Esophagus mucosa (tissue), 1 donor: ENCODE measurements at places on chromosomes 5 and 9. TPM values are rescaled to one million over a fixed set of nuclear protein-coding genes. Genes with fewer than 3 reads are reported as not detected.

The CSF1R gene
- 2.7 TPM for total RNA-seq

The FCN2 gene
- 0.16 TPM for total RNA-seq

The SLC25A2 gene
- 0.24 TPM for total RNA-seq

The ARL14EPL gene
- not detected for total RNA-seq

The OMD gene
- 0.40 TPM for total RNA-seq

DNA sequence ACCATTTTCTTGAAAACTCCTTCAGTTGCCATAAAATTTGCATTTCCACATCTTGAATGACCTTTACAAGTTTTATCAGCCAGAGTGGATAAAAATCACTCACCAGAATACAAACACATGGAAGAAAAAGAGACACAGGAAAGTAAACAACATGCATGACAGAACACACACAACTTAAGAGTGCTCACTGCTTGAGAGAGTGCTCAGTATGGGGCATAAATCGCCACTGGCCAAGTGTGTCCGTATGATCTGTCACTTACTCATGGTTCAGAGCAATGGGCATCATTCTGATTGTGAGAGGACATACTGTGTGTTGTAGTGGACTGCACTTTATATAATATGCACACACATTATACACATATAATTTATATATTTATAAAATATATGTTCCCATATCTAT, 155.6 kb upstream of the NTRK2 start:
- no peak for ATAC-seq

GRCh38 chr9:18976221-18976708, 56.7 kb downstream of the SAXO1 start:
- ATAC-seq: no peak

DNA sequence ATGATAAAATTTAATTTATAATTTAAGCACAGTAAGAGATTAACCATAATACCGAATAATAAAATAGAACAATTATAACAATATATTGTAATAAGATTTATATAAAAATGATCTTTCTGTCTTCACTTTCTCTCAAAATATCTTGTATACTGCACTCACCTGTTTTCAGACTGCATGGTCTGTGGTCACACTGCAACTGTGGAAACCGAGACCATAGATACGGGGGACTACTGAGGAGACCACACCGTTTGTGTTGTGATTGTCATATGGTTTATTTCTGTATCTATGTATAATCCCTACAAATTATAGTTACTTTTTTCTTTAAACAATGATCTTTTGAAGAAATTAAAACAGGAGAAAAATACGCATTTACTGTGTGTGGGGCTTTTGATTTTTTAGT, 78.8 kb upstream of the TNFAIP8 start:
- no peak for ATAC-seq

DNA sequence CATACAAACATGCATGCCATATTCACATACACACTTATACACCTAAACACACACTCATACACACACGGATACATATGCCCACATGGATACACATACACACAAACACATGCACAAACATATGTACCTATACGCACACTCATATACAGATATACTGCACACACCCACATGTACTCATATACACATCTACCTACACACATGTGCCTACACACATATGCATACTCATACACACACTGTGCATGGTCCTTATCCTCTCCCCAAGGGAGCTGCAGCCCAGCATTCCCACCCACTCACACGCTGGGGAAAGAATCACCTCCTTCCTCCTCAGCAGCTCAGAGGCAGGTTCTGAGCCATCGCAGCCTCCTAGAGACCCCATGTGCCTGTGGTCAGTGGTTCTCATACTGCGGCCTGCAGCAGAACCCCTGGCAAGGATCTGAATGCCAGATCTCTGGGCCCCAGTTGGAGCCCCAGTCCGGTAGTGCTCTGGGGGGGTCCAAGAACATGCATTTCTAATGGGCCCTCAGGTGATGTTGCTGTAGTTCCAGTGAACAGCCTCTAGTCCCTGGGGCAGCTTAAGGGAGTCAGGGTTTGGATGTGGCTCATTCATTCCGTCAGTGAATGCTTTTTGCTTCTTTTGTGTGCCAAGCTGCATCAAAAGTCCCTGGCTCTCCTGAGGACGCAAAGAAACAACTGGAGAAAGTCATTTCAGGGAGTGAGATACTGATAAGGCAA, 39.0 kb downstream of the SEMA4D start:
- no peak for ATAC-seq

- no peak for ATAC-seq
These were observed 69.6 kb downstream of the ADAMTS16 start for GRCh38 chr5:5209510-5210286.

- peak; percentile 82 for ATAC-seq
These were observed 23.2 kb downstream of the SLC46A2 start for GRCh38 chr9:112867275-112867991.

- no peak for ATAC-seq
These were observed 71.5 kb upstream of the ANXA1 start for GRCh38 chr9:73080110-73080694.

DNA sequence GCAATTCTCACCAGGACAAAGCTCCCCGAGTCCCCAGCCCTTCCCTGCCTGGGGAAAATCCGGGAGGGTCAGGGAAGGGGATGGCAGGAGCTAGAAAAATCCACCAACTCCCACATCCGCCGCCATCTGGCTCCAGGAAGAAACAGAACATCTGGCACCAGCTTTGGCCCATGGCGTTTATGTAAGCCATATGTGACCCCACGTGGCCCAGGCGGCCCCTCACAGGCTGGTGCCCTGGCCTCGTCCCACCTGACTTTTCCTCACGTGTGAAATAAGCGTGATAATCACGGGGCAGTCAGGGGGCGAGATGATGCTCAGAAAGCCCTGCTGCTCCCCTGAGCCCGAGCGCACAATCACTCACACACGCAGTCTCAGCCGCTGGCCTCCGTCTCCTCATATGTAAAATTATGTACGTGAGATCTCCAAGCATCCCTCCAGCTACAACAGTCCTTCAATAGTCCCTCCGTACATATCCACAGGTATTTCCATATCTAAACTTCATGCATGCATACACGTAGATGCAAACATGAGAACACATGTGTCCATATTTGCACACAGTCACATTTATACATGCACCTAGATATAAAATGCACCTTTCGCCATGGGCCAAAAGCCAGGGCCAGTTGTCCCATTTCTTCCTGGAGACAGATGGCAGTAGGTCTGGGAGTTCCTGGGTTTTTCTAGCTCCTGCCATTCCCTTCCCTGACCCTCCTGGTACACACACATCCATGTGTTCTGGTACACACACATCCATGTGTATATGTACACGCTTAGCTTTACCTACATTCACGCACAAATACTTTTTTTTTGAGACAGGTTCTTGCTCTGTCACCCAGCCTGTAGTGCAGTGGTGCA, 28.9 kb downstream of the PLPP7 start:
- ATAC-seq: no peak

DNA sequence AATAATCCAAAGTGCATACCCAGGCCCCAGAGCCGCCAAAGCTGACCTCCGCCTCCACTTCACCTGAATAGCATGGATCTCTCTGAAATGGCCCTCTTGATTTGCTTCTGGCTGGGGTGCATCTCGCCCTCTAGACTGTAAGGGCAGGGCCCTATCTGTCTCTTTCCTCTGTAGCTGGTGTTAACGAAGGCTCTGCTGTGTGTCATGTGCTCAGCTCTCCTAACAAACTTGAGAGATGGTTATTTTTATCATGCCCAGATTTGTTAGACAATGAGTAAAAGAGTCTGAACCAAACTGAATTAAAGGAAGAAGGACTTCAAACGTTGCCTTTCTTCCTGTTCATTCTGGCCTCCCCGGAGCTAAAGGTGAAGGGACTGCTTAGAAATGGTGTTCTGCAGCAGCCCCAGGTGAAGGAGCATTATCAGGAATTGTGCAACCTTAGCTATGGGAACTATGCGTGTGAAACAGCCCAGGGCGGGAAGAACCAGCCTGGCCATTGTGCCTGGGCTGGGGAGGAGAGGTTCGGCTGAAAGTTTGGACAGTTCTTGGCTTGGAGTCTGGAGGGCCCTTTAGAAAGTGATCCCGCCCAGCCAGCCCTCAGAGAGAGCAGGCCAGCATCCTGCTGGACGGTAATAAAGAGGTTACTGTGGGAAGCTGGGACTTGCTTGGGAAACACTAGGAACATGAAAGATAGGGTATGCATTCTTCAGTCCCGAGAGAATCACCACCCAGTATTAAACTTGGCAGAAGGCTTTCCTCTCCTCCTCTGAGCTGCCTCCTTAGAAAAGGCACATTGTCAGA, 73.5 kb downstream of the WWC1 start:
- peak; percentile 66 for ATAC-seq

DNA sequence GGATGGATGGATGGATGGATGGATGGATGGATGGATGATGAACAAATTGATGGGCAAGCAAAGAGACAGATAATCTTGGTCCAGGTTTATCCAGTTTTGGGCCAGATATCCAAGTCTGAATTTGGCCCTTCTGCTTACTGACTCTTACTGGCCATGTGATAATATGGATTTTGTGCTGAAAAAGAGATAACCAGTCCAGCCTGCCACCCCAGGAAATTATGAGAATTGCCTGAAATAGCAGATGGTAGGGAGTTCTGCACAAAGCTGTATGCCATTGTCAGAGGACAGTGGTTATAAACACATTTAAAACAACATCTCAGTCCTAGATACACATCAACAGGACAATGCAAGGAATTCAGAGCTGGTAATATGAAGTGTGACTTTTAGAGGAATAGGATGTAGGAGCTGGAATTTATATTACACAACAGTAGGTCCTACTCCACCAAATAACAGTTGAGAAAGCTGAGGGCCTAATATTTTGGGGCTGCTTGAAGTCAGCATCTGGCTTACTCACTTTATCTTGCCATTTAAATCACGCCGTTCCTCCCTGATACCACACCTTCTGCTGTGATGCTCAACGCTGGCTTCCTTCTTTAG, 9.0 kb upstream of the FAT2 start:
- no peak for ATAC-seq

DNA sequence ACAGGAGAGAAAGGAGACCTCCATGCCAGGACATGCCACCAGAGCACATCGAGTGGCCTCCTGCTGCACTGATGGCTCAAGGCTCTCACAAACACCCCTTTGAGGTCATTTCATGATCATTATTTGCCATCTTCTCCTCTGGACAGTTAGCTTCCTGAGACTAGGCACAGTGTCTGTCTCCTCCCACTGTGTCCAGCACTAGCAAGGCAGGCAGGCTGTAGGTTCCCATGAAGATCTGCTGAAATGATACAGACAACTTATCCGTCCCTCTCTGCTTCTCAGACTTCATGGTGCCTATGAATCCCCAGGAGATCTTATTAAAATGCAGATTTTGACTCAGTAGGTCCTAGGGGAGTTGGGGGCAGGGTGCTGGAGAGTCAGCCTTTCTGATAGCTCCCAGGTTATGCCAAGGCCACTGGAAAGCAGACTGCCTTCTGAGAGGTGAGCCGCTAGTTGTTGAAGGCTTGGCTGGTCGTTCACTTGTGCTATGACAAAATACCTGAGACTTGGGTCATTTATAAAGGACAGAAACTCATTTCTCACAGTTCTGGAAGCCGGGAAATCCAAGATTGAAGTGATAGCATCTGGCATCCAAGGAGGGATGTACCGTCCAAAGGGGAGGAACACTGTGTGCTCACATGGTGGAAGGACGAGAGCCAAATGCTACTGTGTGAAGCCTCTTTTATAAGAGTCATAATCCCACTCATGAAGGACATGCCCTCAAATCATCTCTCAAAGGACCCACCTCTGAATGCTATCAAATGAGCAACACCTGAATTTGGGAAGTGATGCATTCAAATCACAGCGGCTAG, 183.4 kb downstream of the SPOCK1 start:
- no peak for ATAC-seq

DNA sequence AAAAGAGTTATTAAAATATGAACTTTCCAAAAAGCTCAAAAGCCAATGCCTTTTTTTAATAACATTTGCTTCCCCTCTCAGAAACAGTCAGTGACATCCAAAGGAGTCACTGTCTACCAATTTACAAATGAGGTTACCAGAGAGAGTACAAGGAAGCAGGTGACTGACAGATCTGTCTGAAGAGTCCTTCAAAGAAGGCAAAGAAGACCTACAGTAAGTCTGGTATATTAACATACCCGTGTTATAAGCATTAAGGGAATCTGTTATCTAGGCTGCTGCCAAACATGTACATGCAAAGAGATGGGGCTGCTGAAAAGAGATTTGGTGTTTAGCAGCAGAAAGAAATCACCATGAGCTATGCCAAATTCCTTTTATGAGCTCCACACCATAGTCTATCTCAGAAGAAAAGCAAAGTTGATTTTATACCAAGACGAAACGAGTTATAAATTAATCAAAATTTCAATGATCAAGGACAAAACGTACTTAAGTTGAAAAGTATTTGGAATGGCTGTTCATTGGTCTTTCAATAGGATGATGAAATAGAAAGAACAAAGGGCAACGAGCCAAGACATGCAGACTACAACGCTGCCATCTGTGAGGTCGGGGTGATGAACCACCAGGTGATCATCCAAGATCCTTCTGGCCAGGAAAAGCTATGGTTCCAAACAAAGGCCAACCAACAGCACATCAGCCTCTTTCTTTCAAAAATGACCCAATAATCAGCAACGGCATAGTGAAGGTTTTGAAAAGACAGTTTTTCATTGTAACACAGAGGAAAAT, 8.1 kb downstream of the PRELID2 start:
- ATAC-seq: no peak

- ATAC-seq: no peak
These were observed 91.8 kb upstream of the DMRT1 start for GRCh38 chr9:749716-750115.

GRCh38 chr5:143469125-143469524, 65.6 kb upstream of the NR3C1 start:
- ATAC-seq: no peak
